Articular chondrocyte of knee joint (primary cell): ENCODE measurements at places on chromosomes 3 and 15. TPM values are rescaled to one million over a fixed set of nuclear protein-coding genes. Genes with fewer than 3 reads are reported as not detected.

The SMAD6 gene
- 86.9 and 91.2 TPM in 2 replicates for total RNA-seq

The CAPN3 gene
- total RNA-seq = 1.8 and 1.9 TPM in 2 replicates

The CPNE9 gene
- not detected in 2 replicates for total RNA-seq

The KNL1 gene
- total RNA-seq = 15.5 and 23.8 TPM in 2 replicates

The ANKRD34C gene
- total RNA-seq = not detected in 2 replicates

The RTP1 gene
- not detected in 2 replicates for total RNA-seq
